Amniotic epithelial cell (primary cell): ENCODE measurements at places on chromosomes 1 and 21.

GRCh38 chr1:15282038-15282437 lies 35.0 kb downstream of the FHAD1 start:
- DNase-seq, result no peak

GRCh38 chr1:5611431-5611830 lies 380.8 kb downstream of the NPHP4 start:
- no peak for DNase-seq

DNA sequence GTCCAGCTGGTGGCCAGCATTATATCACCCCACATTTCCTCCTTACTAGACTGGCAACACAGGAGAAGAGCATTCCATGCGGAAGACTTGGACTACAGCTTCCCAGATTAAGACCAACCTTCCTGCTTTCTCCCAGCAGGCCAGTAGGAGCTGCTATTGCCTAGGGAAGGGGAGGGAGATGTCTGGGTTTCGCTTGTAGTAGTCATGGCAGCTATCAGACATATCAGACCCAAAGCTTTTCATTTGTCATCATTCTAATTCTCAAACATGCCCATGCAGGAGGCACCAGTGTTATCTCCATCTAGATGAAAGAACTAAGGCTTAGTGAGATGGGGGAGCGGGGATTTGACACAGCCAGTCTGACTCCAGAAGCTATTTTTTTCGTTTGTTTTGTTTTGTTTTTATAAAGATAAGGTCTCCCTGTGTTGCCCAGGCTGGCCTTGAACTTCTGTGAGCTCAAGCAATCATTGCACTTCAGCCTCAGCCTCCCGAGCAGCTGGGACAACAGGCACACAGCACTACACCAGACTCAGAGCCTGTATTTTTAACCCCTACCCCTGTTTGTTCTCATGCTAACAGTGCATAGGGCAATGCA lies 4.5 kb downstream of the PLA2G2A start:
- peak; percentile 84 for DNase-seq

DNA sequence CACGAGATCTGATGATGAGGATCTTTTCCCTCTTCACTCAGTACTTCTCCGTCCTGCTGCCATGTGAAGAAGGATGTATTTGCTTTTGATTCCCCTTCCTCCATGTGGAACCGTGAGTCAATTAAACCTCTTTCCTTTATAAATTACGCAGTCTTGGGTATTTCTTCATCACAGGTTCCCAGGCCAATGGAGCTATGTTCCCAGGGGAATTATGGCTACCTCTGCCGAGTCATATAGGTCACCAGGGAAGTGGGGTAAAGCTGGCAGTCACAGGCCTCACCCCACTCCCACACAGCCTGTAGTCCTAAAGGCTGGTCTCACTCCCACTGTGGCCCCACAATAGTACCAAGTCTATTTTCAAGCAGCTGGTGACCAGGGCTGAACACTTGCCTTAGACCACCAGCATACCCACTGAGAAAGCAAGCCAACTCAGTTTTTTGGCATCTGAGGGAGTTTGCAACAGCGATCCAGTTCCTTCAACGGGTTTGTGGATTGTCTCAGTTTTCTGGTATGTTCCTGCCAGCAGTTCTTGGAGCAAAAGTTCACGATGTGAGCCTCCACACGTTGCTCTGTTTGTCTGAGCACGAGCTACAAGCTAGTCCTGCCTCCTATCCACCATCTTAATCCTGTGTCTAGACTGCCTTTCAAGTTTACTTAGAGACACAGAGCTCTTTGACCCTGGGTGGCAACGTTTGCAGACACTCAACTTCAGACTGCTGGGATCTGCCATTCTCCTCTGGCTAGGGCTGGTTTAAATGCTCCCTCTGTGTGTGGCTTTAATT lies 104.5 kb downstream of the CENPF start:
- DNase-seq, result peak; percentile 77

DNA sequence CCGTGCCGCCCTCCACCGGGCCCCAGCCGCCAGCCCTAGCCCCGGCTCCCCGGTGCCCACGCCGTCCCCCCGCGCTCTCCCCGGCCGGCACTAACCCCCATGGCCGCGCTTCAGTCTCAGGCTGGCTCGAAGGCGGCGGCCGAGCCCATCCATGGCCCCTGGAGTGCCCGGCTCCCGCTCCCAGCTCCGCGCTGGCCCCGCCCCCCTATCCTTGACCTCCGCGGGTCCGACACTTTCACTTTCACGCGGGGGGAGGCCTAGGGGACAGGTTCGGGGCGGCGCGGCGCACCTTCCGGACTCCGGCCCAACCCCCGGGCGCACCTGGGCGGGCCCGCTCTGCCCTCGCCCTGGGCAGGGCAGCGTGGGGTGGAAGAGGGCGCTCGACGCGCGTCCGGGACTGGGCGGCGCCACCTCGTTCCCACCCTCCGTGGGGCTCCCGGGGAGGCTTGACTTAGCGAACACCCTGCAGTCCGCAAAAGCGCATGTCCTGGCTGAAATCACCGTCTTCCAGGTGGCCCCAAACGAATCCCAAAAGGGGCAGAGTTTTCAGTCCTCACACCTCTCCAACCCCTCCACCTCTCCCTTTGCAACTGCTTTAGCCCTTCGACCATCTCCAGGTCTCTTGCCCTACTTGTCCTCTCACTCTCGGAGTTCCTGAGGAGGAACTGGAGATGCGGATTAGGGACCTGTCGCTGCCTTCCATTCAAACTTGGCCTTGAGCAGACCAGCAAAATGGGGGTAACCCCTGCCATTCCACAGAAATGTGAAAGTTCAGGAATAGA lies 3.9 kb upstream of the DENND2D start:
- DNase-seq, result peak; percentile 14

- no peak for DNase-seq
These were observed 544.6 kb downstream of the AMY1C start for GRCh38 chr1:104294259-104294658.

GRCh38 chr1:170010443-170010842 lies 64.1 kb downstream of the KIFAP3 start:
- peak; percentile 28 for DNase-seq

DNA sequence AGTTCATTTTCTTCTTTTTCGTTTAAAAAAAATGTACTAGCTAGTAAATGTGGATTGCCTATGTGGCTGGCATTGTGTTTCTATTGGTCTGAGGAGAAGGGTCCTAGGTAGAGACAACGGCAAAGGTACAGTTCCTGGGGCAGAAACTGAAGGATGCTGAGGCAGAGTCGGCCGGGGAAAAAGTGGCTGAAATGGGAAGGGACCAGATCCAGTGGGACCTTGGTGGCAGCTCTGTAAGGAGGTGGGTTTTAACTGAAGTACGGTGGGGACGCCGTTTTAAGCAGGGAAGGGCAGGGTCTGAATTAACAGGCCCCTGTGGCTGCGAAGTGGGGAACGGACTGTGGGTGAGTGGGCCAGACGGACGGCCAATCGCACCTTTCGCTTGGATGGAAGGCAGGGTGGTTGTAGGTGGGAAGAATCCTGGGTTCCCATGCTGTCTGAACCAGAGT lies 420 bp upstream of the VPS13D start:
- no peak for DNase-seq

DNA sequence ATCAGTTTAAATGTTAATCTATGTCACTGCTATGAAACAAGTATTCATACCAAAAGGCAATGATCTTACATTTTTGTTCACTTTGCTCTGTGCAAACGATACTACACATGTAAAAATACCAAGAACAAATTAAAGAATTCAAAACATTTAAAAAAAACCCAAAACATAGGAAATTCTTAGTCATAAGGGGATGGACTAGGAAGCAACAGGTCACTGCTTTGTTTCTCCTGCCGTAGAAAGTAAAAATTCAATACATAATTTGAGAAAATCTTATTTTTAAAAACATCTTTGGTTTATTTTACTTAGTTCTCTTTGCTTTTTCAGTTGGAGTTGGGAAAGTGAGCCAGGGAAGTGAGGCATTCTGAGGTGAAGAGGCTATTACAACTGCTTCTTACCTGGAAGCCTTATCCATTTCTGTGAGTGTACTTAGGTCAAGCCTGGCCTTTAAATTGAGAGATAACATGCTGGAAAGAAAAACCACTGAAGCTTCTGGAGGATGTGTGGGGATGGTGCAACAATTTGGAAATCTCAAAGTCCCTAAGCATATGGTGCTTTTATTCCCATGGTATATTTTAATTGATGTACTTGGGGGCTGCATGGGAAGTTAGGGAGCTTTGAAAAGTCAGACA lies 183.5 kb downstream of the CDC42BPA start:
- no peak for DNase-seq

- DNase-seq, result peak; percentile 15
These were observed 74.8 kb upstream of the ATP1B1 start for GRCh38 chr1:169031566-169032224.

- DNase-seq, result peak; percentile 35
These were observed 16.9 kb downstream of the MTARC1 start for GRCh38 chr1:220803401-220804201.

- DNase-seq, result peak; percentile 62
These were observed 97.9 kb upstream of the RGS1 start for GRCh38 chr1:192477630-192478029.

DNA sequence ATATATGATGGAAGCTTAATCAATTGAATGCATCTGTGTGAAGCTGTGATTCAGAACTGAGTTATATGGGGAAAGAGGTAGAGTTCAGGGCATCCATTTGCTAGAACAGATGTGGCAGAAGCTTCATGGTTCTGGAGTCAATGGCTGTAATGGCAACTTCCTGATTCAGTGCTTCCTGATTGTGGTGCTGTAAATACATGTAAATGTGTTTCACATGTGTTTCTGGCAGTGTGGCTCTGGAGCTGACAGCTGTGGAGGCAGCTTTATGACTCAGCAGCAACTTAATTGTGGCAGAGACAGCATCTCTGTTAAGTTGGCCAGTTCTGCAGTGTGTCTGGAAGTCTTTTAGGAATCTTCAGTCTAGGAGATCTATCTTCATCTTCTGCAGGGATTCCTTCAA lies 226.6 kb upstream of the ZRANB2 start:
- no peak for DNase-seq

GRCh38 chr1:247294282-247294681 lies 37.4 kb downstream of the ZNF496 start:
- peak; percentile 90 for DNase-seq

GRCh38 chr1:93546162-93546863 lies 98.4 kb downstream of the FNBP1L start:
- DNase-seq, result no peak

GRCh38 chr1:31954607-31955283 lies 16.6 kb upstream of the PTP4A2 start:
- DNase-seq, result peak; percentile 98

- DNase-seq, result no peak
These were observed 31.1 kb downstream of the CD160 start for GRCh38 chr1:145750426-145750825.

- DNase-seq, result peak; percentile 80
These were observed 146.9 kb downstream of the PDE4B start for GRCh38 chr1:65939636-65940035.

DNA sequence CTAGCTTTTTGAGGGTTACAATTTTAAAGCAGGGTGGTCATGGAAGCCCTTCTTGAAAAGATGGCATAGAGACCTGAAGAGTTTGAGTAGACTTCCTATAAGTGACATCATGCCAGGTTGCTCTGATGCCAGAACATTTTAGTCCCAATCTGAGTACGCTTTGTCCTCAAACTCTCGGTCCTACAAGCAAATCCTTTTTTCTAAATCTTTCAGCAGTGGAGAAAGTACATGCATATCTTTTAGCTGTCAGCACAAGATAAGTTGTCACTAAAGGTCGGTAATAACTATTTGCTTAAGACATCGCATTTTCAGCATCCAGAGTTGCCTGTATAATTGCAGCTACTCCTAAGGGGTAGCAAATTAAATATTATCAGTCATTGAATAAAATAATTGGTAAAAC lies 140.4 kb downstream of the ATP6V1G3 start:
- no peak for DNase-seq

GRCh38 chr1:150009604-150010392 lies 728 bp downstream of the OTUD7B start:
- peak; percentile 88 for DNase-seq

GRCh38 chr1:6490181-6491080 lies 1.0 kb downstream of the PLEKHG5 start:
- peak; percentile 72 for DNase-seq

- no peak for DNase-seq
These were observed 157.7 kb downstream of the PIK3R3 start for GRCh38 chr1:45974541-45975269.

- no peak for DNase-seq
These were observed 2.8 kb upstream of the PHLDA3 start for GRCh38 chr1:201471772-201472171.

- DNase-seq, result no peak
These were observed 199.8 kb downstream of the SEC16B start for GRCh38 chr1:177770096-177770495.

GRCh38 chr1:31931593-31932225 lies 6.5 kb downstream of the PTP4A2 start:
- no peak for DNase-seq

GRCh38 chr1:201171063-201172036 lies 17.1 kb upstream of the TMEM9 start:
- DNase-seq, result peak; percentile 53

GRCh38 chr1:7408771-7409150 lies 362.3 kb upstream of the VAMP3 start:
- no peak for DNase-seq

- no peak for DNase-seq
These were observed 63.0 kb downstream of the RHBG start for GRCh38 chr1:156431769-156432668.

GRCh38 chr1:81113688-81114087 lies 687.0 kb upstream of the ADGRL2 start:
- peak; percentile 71 for DNase-seq

- DNase-seq, result no peak
These were observed 156.7 kb downstream of the DMRTA2 start for GRCh38 chr1:50266509-50266908.

- peak; percentile 98 for DNase-seq
These were observed 5.8 kb upstream of the IKBKE start for GRCh38 chr1:206464456-206464964.

DNA sequence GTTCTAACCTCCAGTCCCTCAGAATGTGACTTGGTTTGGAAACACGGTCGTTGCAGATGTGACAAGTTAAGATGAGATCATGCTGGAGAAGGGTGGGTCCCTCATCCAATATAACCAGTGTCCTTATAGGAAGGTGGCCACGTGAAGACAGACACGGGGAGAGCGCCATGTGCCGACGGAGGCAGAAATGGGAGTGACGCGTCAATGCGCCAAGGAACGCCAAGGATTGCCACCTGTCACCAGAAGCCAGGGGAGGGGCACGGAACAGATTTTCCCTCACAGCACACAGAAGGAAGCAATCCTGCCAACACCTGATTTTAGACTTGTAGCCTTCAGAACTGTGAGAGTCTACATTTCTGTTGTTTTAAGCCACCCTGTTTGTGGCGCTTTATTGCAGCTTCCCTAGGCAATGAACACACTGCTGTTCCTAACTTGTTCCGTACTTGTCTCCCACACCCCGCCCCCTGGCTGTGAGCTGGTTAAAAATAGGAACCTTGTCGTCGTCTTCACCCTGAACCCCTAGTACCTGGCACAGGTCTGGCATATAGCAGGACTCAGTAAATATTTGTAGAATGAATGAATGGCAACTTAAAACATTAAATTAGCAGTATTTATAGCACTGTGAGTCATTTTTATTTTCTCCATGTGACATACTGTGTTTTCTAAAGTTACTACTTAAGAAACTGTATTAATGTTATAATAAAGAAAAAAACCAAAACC lies 14.2 kb downstream of the RIMS3 start:
- no peak for DNase-seq
